Left lobe of liver (tissue), 2 donors: ENCODE measurements at places on chromosomes 6 and 20. TPM values are rescaled to one million over a fixed set of nuclear protein-coding genes. Genes with fewer than 3 reads are reported as not detected.

The CLPSL1 gene
- total RNA-seq = not detected

- DNase-seq = peak; percentile 22
These were observed 163.1 kb upstream of the PMEPA1 start for GRCh38 chr20:57872816-57873409.

DNA sequence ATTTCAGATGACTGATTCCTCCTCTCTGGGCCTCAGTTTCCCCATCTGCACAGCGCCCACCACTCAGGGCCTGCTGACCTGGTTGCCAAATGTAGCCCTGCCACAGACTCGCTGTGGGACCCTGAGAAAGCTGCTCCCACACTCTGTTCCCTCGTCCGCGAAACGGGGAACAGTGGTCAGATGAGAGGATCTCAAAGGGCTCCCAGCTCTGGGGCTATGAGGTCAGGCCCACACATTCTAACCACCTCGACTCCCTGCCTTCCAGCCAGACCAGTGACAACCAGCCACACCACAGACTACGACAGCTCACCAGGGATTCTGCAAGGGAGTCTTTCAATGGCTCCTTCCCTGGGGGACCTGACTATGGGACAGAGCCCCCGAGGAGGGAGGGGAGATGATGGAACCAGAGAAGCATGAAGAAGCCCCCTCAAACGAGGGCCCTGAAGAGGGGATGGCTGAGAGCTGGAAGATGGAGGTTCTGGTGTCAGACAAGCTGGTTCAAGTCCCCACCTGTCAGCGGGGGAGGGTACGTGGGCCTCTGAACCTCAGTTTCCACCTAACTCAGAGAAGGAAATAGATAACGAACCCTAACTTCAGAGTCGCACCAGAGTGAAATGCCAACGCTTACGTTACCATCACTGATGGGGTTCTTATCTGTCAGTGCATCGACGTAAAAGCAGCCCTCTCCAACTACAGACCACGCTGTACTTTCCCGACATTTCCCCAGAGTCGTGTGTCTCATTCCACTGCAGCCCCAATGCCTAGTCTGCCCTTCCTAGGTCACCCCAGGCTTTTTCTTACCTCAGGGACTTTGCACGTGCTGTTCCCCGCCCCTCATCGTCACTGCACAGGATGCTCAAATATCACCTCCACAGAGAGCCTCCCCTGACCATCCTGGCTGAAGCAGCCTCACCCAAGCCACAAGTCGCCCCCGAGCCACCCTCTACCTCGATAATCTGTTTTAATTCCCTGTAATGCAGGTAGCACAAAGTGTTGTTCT is 60.5 kb downstream of the PREX1 start:
- DNase-seq = no peak

DNA sequence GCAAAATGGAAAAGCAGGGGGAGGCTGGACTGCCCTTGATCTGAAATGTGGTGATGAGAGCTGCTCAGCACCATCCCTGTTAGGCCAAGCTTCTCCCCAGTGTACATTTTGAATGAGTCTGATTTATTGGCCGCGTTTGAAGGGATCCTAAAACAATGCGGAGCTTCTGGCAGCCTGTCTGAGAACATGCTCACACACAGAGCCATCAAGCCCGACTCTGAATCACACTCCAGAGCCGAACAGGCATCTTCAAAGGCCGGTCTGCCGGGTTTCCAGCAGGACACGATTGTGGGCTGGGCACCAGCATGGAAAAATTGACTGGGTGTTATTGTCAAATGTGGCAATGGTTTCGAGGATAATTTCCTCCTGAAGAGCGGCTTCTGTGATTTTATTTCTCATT is 235.9 kb downstream of the TFAP2C start:
- DNase-seq = no peak

DNA sequence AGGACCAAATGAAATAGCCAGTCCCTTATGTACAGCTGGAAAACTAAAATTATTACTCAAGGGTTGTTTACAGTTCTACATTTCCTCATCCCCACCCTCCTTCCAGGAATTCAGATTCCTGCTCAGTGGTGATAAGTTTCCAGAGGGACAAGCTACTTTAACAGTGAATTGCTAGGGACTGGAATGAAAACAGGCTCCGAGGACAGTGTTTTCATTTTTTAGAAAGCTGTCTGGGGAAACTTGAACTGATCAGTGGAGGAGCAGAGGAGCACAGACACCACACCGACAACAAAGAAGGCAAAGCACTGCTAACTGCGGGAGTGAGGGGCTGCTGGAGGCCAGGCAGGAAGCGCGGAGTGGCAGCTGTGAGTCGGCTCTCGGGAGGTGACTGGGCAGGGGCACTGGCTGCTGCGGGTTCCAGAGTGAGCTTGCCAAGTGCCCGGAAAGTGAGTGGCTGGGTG is 322.2 kb downstream of the ESR1 start:
- DNase-seq = no peak
